AG08396 (cell line): ENCODE measurements at places on chromosomes 4 and X.

- DNase-seq: no peak
Measured at GRCh38 chrX:40004921-40005291, 92.9 kb downstream of the BCOR start.

- no peak for DNase-seq
Measured at GRCh38 chr4:39635023-39635422, 3.6 kb downstream of the SMIM14 start.

DNA sequence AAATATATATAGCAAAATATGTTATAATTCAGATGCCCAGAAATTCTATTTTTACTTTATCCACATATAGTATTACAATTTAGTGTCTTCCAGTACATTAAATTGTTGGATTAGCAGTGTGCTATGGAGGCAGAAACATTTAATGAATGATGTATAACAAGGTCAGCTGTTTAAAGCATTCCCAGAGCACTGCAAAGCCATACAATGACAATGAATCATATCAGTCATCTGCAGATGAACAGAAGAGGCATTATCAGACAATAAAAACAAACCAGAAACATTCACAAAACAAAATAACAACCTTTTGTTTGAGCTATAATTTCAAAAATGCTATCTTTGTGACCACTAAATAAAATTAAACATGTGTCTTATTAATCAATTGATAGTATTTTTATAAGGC is 524.2 kb downstream of the FAT4 start:
- no peak for DNase-seq

- no peak for DNase-seq
Measured at GRCh38 chrX:49992853-49993252, 70.5 kb downstream of the CLCN5 start.

DNA sequence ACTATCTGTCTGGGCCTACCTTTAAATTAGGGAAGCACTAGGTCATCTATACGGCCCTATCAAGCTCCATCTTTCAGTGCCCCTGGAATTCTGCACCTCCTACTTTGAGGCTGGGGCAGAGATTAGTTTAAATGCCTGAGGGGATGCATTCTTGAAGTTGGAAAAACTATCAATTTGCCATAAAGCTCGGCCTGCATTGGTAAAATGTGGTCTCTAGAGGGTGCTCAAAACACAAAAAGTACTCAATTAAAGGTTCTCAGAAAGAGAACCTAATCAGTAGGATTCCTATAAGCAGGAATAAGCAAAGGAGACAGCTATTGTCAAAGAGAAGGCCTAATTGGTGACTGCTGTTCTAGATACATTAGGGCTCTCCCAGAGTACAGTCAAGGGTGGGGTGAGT is 111.7 kb downstream of the AMER1 start:
- DNase-seq: peak; percentile 12

DNA sequence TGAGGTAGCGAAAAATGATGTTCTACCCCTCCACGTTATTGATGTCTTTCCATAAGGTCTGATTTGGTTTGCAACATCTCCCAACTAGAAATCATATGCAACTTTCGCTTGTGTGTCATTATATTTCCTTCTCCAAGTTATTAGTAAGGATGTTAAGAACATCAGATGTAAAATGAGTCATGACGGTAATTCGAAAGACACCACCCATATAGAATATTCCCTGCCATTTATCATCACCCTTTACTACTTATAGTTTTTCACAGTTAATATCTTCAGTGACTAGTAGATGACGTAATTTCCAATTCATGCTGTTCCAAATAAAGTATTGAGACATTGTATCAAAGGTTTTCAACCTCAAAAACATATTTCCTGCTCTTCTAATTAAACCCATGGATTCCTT is 146.7 kb upstream of the MAP3K15 start:
- no peak for DNase-seq

- DNase-seq: peak; percentile 31
Measured at GRCh38 chr4:121192480-121192879, 28.4 kb upstream of the TNIP3 start.

DNA sequence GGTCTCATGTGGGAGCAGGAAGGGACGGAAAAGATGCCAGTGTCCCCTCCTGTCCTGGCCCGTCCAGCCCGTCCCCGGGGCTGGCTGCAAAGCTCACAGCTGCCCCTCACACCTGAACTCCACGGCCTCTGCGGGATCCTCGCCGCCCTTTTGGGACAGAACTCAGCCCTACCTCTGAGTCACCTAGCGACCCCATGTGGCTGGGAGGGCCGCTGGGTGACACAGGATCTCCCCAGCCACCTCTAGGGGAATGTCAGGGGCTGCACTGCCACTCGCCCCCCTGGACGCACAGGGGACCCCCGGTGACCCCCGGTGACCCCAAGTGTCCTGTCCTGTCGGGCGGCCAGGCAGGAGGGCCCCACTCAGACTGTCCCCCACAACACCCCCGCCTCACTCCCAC is 748 bp downstream of the FAM9B start:
- DNase-seq: no peak

DNA sequence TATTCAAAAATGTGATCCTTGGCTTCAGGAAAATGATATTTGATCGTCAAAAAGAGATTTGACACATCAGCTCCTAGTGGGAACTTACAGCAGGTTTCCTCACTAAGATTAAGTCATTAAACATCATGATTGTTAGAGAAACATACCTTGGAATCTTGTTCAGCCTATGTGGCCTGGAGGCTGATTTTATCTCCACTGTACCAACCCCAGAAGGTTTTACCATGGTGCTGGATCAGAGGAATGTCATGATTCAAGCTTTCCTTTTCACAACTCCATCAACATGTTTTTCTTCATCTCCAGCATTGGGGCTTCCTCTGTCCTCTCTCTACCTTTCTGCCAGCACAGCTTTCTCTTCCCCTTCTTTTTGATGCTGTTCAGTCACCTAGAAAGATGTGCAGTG is 68.4 kb upstream of the MID1IP1 start:
- no peak for DNase-seq

DNA sequence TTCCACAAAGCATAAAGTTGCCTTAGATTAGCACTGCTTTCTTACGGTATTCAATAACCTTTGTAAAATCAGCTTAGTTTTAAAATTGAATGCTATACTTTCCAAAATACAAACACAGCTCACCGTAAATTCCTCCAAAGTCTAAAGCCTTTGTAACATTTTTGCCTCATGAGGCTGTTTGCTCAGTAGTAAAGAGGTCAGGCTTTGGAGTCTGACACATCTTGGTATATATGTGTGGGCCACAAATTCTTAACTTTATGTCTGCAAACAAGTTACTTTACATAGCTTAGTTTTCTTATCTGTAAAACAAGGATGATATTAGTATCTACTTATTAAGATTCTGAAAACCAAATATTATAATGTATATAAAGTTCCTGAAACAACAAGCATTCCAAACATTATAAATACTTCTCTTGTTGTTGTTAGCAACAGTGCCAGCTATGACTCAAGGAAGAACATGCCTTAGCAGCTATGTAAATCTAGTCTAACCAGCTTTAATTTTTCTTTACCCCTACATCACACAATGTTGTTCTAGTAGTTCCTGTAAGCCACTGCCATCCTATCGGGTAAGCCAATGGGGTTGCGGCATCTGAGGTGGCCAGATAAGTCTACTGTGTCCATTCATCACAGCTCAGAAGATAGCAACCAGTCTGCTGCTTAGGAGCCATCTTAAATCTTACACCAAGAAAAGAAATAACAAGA is 709.0 kb downstream of the KLHL13 start:
- DNase-seq: no peak

- no peak for DNase-seq
Measured at GRCh38 chr4:36303426-36304137, 22.2 kb downstream of the DTHD1 start.

GRCh38 chr4:168724686-168725411 is 228.0 kb downstream of the PALLD start:
- DNase-seq: no peak

DNA sequence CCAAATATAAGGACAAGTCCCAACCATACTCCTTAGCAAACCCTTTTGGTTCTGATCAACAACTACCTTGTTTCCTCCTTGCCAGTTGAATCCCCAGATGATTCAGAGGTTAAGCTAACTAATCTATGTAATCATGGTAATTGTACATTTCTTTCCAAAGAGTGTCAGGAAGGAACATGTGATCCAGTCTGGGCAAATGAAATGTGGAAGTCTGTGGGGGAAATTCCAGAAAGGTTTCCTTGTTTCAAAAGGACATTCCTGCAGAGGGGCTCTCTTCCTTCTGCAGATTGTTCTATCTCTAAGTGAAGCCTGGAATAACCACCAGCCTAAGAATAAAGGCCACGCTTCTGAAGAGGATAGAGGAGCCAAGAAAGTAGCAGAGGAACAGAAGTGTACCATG is 7.0 kb downstream of the PRSS12 start:
- no peak for DNase-seq

DNA sequence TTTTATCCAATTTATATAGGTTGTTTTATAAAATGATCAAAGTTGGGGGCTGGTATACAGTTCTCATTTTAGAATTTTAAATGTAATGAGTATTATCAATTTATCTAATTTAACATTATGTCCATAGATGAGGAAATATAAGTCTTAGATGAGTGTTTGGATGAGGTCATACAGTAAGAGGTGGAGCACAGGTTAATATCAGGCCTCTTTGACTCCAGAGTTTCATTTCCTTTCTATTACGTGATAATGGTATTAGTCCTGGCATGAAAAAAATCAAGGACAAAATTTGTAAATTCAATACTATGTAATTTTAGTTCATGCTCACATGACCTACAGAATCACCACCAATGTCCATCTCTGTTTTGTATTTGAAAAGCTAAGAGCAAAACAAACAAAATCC is 269.8 kb downstream of the FSTL5 start:
- DNase-seq: no peak

DNA sequence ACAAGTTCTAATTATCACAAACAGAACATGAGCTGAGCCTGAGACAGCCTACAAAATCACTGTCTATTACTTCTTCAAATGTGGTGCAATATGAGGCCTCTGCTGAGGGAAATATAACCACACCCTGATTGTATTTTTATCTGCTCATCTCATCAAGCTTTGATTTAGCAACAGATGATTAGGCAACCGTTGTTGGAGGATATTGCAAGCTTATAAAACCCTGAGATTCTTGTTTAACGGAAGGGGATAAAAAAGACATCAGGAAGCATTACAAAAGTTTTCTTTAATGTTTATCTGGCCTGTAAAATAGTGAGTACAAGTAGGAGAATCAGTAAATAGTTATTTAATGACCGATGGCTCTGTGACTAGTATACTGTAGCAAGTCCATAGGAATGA is 108.5 kb downstream of the ZNF330 start:
- DNase-seq: no peak

DNA sequence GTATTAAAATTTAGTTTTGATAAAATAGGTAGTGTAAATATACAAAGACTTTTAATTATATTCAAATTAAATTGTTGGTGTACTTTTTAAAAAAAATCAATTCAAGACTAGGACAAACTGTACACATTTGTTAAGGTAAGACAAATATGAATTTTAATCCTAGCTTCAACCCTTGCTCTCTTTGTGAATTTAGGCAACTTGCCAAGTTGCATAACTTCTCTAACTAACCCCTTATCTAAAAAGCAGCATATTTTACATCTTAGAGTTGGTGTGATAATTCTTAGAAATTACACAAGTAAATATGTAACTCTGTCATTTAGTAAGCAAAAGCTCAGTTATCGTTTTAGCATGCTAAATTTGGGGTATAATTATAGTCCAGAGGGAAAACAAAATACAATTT is 78.1 kb upstream of the FSTL5 start:
- no peak for DNase-seq

DNA sequence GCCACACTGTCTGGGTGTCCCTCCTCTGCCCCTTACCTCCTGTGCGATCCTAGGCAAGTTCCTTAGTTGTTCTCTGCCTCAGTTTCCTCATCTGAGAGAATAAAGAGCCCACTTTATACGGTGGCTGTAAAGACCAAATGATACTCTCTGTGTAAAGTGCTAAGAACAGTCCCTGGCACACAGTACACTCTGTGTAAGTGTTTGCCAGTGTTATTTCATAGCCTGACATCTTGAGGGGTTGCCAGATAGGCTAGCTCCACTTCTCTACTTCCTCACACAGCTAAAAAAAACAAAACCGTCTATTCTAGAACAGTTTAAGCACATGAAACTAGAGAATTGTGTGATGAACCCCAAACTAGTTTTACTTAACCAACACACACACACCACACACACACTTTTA is 17.1 kb downstream of the SPON2 start:
- no peak for DNase-seq

GRCh38 chrX:15358533-15358932 is 23.2 kb upstream of the PIGA start:
- DNase-seq: no peak

- no peak for DNase-seq
Measured at GRCh38 chrX:5474282-5474681, 754.4 kb downstream of the NLGN4X start.

GRCh38 chr4:150382028-150382427 is 199.9 kb upstream of the MAB21L2 start:
- no peak for DNase-seq

- no peak for DNase-seq
Measured at GRCh38 chr4:1051472-1051871, 40.0 kb downstream of the FGFRL1 start.

DNA sequence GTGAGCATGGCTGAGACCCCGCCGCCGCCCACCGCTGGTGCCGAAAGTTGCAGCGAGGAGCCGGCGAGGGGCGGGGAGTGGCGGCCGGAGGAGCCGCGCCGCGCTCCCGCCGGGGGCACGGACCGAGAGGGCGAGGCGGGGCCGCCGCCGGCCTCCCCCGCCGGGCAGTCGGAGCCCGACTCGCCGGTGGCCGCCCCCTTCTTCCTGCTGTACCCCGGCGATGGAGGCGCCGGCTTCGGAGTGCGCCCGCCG is 16.5 kb downstream of the UTP3 start:
- peak; percentile 39 for DNase-seq

- DNase-seq: no peak
Measured at GRCh38 chrX:136759968-136760367, 20.8 kb downstream of the ARHGEF6 start.

- DNase-seq: no peak
Measured at GRCh38 chrX:82384401-82384800, 1123.7 kb upstream of the POU3F4 start.

- DNase-seq: no peak
Measured at GRCh38 chr4:188171551-188171950, 32.3 kb downstream of the TRIML1 start.

DNA sequence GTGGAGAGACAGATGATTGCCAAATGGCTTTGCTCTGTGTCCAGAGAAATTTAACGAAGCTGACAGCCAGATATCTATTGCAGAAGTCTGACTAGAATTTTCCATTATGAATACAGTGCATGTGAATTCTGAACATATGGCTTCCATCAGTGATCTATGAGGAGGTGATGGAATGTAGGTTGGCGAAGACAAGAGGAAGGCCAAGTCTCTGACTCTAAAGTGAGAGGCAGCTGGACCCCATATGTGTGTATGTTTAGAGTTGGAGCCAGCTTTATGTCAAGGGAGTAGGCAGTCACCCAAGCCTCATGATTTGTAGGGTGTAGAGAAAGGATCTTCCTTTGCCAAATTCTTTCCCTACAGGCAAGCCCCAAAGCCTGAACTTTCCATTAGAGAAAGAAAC is 76.2 kb upstream of the TEX13D start:
- no peak for DNase-seq

DNA sequence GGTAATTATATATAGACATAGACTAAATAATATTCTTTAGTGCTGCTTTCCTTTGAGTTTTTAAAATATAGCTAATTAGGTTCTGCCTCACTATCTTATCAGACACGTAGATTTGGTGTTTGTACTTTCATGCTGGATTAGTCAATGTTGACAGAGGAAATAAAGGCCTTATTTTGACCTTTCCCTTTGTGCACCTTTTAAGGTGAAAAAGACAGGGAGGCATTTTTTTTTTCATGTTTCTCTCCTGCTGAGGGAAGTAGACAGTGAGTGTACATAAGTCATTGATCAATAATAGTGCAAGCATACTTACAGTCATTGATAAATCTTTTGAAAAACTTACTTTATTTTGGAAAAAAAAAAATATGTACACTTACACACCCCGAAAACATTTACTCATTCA is 467.8 kb downstream of the GRXCR1 start:
- no peak for DNase-seq
